ENCODE measurements at places on chromosomes 3 and 15.
A peak's percentile ranks its signal among the peaks of the same experiment; 100 is the strongest.

DNA sequence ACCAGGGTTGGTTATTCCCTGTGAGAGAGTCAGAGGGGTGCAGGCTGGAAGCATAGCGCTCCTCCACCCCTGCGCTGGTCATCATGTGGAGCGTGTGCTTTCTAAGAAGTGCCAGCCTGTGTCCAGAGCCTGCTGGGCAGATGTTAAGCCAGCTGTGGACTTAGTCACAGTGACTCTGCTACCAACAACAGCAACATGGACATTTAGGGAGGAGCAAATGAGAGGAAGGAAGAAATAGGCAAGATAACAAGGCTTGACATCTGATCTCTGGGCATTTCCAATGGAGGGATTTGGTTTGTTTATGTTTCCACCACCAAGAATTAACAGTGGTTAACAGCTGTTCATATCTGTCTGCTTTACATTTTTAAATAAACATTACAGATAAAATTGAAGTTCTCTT lies 36.4 kb upstream of the MYZAP start:
- no peak for DNase-seq

- DNase-seq: no peak
These were observed 311.6 kb downstream of the CNTN6 start for GRCh38 chr3:1404270-1404962.

GRCh38 chr3:51687431-51688205 lies 16.6 kb downstream of the TEX264 start:
- DNase-seq: no peak

DNA sequence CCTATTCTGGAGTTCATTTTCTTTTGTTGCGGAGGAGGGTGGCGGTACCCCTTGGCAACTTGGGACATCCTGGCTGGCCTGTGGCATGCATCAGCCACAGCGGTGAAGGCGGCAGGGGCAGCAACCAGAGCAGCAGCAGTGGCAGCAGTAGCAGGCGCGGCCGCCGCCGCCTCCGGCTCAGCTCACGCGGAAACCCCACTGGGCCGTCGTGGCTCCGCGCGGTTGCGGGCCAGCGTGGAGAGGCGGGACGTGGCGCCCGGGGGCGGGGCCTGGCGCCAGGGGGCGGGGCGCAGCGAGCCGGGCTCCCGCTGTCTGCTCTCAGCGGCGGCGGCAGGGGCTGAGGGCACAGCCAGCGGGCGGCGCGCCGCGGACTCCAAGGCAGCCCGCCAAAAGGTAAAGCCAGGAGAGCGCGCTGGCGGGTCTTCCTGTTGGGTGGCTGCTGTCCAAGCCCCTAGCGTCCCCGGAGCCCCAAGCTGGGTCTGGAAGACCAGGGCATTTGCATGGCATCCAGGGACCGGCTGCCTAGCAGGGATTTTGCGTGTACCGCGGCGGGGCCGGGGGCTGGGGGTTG lies 334.4 kb upstream of the THRB start:
- DNase-seq: no peak

DNA sequence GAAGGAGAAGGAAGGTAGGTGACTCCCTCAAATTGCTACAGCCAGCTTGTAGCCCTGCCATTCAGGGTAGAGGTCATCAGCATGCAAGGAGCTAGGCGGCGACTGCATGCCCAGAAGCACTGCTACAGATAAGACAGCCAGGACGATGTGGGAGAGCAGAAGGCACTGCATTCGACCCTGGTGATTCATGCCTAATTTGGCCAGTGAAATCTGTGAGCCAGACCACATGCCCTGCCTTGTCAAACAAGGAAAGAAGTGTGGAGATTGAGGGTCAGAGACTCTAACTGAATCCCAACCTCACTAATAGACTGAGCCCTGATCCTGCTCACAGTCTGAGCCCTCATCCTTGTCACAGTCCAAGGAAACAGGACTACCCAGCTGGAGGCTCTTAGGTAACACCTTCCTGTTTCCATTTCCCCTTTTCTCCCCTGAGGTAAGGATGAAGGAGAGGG lies 86.6 kb downstream of the LINGO1 start:
- DNase-seq: peak; percentile 65

DNA sequence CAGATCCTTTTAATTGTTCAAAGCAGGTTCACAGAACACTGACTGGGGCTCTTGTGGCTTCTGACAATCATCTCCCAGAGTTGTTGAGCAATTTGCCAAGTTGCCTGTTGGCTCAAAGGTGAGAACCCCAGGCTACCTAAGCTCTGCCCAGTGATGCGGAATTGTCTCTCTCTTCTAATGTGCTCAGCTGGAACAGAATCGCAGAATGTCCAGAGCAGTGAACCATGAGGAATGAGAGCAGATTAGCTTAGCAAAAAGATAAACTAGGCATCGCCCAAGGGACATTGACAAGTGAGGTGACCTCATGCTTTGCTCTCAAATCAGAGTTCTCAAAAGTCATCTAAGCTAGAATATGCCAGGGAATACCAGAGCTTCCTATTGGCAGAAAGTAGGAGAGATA lies 148.1 kb downstream of the WDR76 start:
- DNase-seq: no peak

- DNase-seq: no peak
These were observed 28.2 kb downstream of the PPP4R2 start for GRCh38 chr3:73024836-73025235.

DNA sequence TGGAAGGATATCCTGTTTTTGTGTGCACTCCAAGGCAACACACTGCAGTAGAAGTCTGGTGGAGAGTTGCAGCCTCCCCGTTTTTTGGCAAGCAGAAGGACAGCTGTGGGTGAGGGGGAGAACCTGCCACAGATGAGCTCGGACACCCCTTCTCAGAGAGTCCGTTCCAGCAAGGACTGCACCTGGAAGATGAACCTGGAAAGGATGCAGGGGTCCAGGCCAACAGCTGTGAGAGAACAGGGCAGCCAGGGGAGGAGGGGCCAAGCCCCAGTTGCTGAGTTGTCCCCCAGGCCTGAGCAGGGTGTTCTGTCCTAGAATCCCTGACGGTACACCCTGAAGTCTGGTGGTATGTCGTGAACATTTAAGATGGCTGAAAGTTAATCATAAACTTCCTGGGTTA lies 30.2 kb downstream of the ZXDC start:
- DNase-seq: no peak

DNA sequence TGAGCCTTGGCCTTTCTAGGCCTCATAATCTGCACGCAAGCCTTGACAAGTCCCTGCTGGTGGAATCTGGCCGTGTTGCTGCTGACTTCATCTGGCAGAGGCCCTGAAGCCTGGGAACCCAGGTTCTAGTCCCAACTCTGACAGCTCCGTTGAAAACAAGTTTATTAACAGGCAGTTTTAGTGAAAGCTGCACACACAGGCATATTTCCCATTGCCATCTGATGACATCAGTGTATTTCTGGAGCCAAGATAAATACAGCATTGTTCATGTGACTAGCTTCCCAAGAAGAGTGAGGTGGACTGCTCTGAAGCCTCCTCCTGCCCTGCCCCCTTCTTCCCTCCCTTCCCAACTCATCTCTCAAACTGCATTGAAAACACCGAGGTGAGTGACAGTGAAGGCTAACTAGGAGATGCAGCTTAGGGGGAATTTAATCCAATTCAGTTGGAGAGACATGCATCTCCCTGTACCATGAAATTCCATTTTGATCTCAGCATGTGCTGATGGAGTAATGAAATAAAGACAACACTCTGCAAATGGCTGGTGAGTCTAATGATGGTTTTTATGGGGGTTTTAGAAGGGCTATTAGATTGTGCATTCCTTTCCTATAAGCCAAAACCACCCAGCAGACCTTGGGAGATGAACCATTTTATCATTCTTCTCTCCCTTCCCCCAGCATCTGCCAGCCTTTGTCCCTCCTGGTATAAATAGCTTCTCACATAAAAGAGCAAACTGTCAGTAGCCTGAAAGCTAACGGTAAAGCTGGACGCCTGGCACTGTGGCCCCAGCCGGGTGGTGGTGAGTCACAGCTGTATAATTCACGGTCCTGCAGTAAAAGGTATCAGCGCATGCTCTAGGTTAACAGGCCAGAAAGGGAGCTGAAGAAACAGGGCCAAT lies 38.0 kb downstream of the PRICKLE2 start:
- DNase-seq: peak; percentile 94

DNA sequence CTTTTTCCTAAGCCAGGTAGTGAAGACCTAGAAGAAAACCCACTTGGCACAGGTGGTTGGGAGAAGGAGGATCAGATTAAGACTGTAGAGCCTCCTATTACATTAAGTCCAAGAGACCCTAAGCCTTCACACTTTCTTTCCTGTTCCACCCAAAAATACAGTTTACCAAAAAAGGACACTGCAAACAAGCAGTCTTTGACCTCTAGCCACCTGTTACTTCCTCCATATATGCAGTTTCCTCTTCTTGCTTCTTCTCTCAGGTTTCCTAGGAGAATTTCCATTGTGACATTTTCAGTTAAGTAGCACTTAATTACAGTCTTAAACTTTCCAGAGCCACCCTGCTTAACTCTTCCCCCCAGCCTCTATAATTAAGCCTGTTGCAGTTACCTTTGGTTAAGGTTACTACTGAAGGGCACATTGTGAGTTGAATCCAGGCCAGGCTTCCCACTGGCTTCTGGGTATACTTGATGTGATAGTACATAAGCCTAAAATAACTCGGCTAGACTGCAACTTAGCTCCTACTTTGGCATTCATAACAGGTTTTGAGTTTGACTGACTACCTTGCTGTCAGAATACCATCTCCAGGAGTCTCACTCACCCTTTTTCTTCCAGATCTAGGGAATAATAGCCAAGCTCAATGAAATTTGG lies 114.2 kb upstream of the UMPS start:
- DNase-seq: no peak

DNA sequence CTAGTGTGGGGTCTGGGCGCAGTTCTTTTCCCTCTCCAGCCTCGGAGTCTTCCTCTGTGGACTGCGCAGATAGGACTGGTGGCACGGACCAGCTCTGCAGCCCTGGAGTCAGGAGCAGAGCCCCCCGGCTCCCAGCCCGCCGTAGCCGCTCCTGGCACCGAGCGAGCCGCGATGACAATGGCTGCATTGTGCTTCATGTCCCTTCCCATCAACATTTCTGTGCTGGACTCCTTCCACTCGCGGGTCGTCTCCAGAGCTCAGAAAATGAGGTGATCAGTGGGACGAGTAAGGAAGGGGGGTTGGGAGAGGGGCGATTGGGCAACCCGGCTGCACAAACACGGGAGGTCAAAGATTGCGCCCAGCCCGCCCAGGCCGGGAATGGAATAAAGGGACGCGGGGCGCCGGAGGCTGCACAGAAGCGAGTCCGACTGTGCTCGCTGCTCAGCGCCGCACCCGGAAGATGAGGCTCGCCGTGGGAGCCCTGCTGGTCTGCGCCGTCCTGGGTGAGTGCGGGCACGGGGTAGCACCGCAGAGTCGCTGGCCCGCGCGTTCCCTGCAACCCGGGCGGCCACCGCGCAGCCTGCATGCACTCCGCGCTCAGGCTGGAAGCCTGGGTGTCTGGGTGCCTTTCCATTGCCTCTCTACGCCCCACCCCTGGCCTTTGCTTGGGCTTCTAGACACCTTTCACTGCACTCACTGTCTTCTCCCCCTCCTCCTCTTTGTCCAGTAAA lies at the start of gene TF:
TF (plus strand) TSS at position 413 of the 731 bp plus-strand sequence; CDS start at position 461, 48 bp downstream.
- DNase-seq: no peak

- DNase-seq: no peak
These were observed 159.4 kb upstream of the SMAD3 start for GRCh38 chr15:66905954-66906353.

GRCh38 chr3:37913522-37913921 lies 51.8 kb downstream of the CTDSPL start:
- DNase-seq: no peak

Measured in AG04449 (cell line).